ENCODE measurements at places on chromosomes 6 and 20.
A peak's percentile ranks its signal among the peaks of the same experiment; 100 is the strongest.

- DNase-seq, result no peak
These were observed 16.4 kb downstream of the SLCO4A1 start for GRCh38 chr20:62658593-62659178.

DNA sequence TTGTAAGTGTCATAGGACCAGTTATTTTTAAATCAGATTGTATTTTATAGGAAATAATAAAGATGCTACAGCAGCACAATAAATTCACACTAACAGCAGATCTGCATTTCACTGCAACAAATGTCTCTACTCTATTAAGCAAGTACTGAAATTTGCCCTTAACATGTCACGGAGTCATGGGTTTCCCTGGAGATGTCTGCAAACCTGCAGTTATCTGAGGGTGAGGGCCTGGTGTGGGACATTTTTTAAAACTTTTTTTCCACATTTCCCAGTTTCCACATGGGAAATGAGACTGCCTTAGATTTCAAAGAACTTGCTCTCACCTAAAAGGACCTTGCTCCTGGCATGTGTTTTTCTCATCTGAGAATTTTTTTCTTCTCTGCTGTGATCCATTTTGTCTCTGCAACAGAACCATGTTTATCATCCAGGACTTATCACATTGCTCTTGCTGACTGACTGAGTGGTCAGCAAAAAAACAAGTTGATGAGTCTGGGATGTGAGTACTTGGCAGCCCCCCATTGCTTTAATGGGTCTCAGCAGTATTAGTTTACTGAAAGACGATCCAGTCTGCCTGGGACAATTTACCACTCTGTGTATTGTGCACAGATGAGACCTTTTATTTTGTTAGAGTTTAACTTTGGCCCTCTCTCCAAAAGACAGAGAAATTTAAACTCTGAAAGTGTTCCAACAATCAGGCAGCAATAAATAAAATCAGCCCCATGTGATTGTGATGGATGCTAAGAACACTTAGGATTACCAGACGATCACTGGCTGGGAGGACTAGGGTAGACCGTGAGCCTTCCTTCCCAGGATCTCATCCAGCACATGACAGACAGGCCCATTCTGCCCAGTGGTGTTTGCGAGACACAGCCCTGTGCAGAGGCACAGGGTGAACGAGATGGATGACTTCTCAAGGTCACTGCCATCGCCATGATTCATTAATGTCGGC lies 268.8 kb downstream of the BTBD9 start:
- no peak for DNase-seq

GRCh38 chr6:34028691-34029360 lies 117.1 kb downstream of the GRM4 start:
- DNase-seq, result no peak

DNA sequence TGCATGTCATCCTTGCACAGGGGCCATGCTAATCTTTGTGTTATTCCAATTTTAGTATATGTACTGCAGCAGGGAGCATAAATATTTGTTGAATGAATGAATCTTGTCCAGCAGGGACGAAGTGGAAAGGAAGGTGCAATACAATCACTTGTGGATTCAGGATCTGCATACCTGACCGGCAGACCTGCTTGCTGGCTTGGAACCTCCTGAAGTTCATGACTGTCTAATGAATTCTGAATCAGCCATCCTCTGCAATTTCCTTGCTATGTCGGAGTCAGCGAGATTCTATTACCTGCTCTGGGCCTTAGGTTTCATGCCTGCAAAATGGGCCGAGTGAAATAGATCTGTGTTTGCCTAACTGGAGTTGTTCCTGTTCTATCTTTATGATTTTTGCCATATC lies 17.4 kb upstream of the NCOA3 start:
- DNase-seq, result no peak

DNA sequence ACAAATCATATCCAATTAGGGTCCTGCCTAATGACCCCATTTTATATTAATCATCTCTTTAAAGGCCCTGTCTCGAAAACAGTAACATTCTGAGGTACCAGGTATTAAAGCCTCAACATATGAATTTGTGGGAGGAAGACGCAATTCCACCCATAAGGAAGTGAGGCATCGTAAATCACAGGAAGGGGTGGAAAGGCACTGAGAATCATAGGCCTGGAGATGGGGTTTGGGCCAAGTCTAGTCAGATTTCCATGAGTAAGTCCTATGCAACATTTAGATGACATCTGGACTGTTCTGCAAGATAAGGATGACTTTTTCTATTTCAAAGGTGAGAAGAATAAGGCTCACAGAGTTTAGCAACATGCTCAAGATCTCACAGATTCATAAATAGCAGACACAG lies 534.0 kb downstream of the KHDRBS2 start:
- DNase-seq, result no peak

- DNase-seq, result no peak
These were observed 28.7 kb downstream of the ISM1 start for GRCh38 chr20:13249798-13250170.

DNA sequence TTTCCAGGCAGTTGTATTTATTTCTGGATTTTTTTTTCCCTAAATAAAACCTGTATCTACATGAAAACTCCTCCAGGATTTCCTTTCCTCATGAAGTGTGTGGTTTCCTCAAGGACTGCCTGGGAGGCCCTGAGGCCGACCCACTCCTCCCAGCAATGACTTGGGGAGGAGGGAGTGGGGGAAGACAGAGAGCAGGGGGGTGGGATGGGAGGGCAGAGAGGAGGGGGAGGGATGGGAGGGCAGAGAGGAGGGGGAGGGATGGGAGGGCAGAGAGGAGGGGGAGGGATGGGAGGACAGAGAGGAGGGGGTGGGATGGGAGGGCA lies 161.8 kb upstream of the AGPAT4 start:
- DNase-seq, result no peak

DNA sequence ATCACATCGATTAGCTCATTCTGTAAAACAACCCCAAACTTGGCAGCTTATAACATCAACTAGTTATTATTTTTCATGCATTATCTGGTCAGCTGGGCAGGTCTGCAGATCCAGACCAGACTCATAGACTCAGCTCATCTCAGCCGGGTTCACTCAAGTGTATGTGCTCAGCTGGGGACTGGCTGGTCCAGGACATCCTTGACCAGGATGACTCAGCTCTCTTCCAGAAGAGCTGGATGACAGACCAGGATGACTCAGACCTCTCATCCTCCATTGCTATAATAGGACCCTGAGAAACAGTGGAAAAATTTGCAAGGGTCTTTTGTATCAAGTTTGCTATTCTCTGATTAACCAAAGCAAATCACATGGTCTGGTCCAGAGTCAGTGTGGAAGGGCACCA lies 312.5 kb upstream of the PLCB4 start:
- peak; percentile 7 for DNase-seq

GRCh38 chr6:107894809-107895396 lies 63.1 kb downstream of the SEC63 start:
- no peak for DNase-seq

- DNase-seq, result no peak
These were observed 33.3 kb upstream of the THEMIS start for GRCh38 chr6:127933852-127934840.

- DNase-seq, result no peak
These were observed 105.7 kb upstream of the KCNK16 start for GRCh38 chr6:39428152-39428551.

DNA sequence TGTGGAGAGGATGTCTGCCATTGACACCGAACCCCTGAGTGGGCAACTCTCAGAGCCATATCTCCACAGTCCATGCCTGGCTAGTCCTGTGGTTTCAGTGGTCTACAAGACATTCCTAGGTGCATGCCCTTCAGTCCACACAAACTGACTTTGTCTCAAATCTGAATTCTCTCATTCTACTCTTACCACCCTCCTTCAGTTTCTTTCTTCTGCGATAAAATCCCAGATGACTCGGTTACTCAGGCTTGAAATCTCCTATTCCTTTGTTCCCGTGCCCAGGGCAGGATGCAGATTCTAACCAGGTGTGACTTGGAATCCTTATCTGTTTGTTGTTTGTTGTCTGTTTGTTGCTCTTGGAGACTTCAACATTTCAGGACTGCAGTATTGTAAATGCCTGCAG lies 9.3 kb downstream of the CDS2 start:
- DNase-seq, result no peak

GRCh38 chr20:25860531-25861150 lies 164.0 kb upstream of the ZNF337 start:
- DNase-seq, result no peak

DNA sequence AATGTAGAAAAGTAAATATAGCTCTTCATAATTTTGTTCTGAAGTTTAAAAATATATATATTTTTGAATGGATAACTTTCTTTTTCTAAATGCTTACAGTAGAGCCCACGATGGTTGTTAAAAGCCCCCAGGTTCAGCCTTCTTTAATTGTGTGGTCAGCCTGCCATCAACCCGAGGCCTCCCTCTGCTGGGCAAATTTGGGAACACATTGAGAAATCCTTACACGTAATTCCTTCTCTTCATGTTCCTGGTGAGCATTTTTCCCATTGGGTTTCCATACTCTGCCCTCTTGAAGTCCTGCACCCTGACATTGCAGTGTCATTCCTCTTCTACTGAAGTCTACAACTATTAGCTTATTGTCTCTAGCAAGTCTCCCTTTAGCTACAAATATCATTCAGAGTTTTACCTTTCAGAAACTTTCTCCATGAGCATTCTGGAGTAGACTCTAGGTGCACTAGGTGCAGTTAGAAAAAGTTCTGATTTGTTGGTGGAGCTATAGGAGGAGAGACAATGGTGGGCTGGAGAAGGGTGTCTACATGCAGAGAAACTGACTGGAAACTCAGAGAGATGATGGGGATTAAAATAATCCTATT lies 40.6 kb downstream of the TRIM38 start:
- DNase-seq, result peak; percentile 21

DNA sequence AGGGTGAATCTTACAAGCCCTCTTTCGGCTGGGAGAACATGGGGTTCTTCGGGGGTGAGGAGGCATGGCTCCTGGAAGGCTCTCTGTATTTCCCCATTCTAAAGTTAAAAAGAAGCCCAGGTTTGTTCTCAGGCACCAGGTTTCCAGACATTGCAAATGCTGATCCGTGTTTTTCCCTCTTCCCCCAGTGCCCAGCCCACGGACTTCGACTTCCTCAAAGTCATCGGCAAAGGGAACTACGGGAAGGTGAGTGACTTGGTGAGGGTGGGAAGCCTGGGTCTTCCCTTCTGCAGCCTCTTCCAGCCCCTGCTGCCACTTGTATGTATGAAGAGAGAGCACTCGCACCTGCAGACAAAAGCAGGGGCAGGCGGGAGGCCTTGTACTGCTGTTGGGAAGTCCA lies 8.7 kb downstream of the SGK2 start:
- no peak for DNase-seq

GRCh38 chr6:45728674-45729073 lies 287.0 kb downstream of the CLIC5 start:
- no peak for DNase-seq
